ENCODE measurements at places on chromosomes 12 and 14.

DNA sequence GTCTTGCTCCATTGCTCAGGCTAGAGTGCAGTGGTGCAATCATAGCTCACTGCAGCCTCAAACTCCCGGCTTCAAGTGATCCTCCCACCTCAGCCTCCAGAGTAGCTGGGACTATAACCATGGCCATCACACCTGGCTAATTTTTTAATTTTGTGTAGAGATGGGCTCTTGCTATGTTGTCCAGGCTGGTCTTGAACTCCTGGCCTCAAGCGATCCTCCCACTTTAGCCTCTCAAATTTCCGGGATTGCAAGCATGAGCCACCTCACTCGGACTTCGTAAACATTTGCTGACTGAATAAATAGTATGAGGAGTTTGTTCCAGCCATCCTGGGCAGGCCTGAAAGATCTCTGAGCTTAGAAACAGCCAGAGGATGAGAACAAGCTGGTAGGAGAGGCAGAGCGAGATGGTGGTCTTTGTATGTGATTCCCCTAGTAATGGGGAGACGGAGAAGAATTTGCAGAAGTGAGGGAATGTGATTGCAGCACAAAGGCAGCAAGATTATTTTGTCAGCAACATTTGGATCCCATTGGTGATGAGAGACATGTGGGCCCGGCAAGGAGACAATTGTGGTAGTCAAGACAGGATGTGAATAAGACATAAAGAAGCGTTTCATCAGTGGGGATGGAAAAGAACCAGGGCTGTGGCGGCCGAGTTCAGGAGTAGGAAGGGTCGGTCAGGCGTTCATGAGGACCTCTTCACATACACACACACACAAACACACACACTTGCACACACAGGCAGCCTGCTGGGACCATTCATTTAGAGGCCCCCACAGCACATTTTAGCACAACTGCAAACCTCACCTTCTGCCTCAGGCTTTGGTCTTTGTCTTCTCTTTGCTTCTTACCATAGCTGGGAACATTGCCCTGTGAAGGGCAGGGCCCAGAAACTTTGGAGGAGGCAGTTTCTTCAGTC, 155.5 kb downstream of the ZFP36L1 start:
- no peak for DNase-seq

GRCh38 chr14:67977434-67978034, 158.0 kb downstream of the RAD51B start:
- DNase-seq, result no peak

DNA sequence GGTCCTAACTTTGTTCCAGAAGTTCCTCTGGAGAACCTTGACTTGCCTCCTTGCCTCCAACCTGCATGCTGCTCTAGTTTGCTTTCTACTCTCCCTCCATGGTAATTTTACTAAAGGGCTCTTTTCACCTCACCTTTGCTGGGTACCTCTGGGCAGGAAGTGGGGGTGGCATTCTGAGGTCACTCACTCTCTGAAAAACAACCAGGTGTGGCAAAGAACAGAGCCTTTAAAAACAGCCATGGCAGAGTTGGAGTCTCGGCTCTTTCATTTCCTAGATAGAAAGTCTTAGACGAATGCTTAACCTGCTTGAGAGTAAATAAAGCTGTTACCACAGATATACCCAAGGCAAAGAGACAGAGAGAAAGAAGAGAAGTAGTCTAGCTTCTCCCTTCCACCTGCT, 827.9 kb downstream of the BCL11B start:
- no peak for DNase-seq

DNA sequence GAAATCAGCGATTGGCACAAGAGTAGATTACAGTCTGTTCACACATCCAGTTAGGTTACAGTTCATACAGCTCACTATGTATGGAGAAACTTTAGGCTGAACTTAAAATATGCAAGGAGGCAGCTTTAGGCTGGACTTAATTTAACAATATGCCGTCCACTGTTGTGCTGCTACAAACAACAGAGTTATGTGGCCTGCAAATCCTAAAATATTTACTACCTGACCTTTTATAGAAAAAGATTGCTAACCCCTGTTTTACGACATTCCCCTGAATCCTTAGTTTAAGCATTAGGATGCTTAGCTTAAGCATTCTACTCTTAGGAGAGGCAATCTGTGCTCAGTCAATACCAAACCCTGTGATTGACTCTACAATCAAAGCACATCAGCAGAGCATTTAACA, 50.9 kb downstream of the DAO start:
- DNase-seq, result no peak

DNA sequence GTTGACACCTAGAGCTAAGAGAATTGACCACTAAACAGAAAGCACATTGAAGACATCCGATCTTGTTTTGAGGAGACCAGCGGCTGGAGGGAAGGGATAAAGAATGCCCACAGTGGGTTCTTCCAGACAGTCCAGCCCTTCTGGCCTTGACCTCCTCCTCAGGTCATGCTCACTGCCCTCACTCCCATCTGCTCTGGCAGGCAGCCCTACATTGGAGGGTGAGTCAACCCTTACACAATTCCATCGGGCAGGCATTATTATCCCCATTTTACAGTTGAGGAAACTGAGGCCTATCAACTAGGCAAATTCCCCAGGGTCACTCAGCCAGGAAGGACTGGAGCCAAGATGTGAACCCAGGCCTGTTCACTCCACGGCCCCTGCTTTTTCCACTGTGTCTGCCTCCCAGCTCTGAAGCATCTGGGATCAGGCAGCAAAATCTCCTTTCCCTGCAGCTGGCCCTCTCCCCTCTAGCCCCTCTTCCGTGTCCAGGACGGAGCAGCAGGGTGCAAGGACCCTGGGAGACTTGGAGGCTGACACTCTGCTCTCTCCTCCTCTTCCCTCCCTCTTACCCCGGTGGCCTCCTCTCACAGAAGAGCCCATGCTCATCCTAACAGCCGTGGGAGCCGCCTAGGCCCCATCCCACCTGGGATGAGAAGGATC, 5.3 kb downstream of the SCNN1A start:
- peak; percentile 27 for DNase-seq

DNA sequence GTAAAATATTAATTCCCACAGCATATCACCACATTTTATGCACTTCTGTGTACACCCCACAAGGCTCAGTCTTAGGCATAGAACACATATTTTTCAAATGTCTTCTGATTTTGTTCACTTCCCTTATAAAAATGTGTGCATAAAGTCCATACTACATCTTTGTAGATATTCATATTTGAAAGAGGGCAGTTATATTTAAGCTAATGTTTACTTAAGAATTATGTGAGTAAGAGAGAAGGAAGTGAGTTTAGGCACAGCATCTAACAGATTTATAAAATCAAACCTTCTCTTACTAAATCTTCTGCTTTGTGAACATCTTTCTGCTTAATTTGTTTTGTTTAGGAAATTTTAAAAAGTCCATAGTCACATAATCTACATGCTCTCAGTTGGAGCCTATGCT, 648.1 kb downstream of the FSCB start:
- no peak for DNase-seq

GRCh38 chr14:57266065-57266464, 2.6 kb downstream of the EXOC5 start:
- DNase-seq, result no peak

GRCh38 chr14:53137568-53138203, 15.4 kb downstream of the DDHD1 start:
- DNase-seq, result no peak

- DNase-seq, result no peak
Measured at GRCh38 chr12:64243809-64244208, 21.7 kb upstream of the KICS2 start.

GRCh38 chr14:54048311-54048710, 91.7 kb upstream of the BMP4 start:
- no peak for DNase-seq

DNA sequence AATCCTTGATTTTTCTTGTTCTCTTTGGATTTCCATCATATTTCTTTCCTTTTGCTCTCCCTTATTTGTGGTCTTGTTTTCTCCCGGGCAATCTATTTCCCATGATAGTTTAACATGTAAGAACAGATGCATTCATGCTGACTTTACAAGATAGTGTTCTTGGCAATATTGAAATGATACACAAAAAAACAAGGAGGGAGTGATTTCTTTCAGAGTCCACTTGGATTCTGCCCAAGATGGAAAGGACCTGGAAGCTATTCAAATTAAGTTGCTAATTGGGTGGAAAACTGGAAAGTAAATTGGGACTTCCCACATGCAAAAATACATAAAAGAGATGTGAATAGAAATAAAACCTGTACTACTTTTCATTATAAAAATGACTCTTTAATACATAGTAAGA, 14.4 kb upstream of the YARS2 start:
- no peak for DNase-seq

- peak; percentile 71 for DNase-seq
Measured at GRCh38 chr14:87992346-87992717, 650 bp downstream of the GALC start.

DNA sequence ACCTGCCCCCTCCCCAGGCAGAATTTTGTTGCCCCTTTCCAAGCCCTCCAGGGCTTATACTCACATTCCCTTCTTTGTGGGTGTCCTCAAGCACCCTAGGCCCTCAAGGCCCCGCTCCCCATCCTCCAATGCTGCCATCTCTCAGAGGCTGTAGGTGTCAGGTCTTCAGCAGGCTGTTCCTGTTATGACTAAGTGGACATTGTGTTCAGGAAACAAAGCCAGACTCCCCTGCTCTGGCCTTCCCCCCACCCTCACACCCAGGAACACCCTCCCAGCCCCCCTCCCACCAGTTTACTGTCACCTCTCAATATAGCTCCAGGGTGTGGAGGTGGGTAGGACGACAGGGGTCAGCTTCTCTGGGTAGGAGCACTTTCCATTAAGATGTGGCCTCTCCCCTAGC, 1.4 kb upstream of the MYH6 start:
- peak; percentile 28 for DNase-seq

DNA sequence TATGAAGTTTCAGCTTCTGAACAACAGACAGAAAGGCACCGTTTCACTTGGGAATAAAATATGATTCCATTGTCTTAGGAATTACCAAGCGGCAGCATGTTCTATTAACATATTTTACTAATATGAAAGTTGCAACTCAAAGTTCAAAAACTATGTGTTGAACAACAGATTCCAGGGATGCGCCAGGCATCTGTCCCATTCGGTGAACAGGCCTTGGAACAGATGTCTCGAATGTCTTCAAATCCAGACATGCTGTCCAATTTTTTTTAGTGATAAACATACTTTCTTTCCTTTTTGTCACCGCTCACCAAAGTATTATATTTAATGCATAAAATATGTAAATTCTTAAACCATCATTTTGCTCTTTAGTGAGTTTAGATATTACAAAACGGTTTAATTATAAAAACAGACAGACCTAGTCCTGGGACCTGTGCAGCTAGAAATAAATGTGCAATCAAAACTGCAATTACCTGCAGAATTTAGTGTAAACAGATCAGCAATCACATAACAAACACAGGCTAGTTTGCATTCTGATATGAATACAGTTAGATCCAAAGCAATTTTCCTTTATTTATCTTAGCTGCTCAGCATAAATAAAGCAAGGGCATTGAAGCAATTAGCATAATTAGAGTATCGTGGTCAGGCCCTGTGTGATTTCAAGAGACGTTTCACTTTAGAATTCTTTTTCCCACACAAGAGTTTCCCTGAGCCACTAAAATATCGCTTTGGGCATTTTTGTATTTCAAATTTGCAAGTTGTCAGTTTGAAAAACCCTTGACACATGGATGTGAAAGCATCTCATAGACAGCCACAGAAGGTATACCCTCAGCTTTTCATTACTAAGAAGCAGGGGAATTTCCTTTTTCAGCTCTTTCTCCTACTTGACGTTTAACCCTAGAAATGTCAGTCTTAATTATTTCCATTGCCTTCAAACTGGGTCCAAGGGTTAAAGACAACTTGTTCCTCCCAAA, 420.8 kb downstream of the EGLN3 start:
- DNase-seq, result no peak

DNA sequence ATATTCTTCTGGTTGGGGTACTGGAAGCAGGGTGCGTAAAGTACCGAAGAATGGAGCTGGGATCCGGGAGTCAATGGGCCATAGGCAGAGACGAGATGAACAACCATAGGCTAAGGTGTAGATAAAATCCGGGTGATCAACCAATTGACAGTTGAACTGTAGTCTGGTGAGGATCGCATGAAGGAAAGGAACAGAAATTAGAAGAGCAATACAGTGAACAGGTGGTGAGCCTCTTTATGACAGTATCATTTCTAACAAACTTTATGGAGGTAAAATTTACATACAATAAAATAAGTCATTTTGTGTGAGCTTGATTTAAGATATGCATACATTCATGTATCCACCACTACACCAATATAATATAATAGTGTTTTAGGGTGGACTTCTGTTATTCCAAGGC, 13.9 kb upstream of the HIF1A start:
- DNase-seq, result no peak

GRCh38 chr12:51103977-51104376, 20.6 kb upstream of the CSRNP2 start:
- no peak for DNase-seq

GRCh38 chr12:232731-233614, 19.0 kb upstream of the SLC6A12 start:
- no peak for DNase-seq

DNA sequence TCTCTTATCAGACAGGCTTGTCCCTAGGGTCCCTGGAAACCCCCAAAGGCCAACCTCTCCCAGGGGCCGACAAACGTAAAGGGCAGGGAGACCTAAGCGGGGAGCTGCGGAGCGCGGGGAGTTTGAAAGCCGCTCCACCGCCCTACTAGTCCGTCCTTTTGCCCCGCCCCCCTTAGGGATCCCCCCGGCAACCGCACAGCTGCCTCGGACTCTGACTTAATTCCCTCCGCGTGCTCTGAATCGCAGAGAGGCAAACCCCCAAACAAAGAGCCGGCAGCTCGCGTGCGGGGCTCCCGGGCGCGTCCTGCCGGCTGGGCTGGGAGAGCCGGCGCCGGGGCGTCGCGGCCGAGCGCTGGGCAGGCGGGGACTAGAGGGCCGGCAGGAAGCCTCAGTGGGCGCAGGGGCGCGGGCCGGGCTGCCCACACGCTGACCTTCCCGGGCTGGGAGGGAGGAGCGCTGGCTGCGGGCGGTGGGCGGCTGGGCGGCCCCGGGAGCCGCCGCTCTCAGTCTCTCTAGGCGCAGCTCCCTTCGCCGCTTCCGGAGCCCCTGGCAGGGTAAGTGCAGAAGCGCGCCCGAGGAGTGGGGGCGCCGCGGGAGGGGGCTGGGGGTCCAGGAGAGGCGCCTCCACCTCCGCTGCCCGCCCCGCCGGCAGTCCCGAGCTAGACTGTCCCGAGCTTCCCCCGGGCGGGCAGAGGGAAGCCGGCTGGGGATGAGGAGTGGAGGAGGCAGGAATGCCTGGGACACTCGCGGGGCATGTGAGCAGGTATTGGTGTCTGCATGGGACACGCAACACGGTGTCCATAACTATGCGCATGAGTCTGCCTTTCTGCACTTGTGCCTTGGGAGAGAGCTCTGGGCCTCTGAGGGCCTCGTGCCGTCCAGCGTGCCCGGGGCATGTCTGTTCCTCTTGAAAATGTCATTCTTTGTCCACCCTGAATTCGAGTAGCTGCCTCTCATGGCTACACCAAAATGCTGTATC, at the start of gene TSPAN11:
TSS of gene TSPAN11 (plus strand) at position 506 of the 979 bp plus-strand sequence. CDS start 27,244 bp downstream, outside the sequence.
- DNase-seq, result peak; percentile 94

GRCh38 chr14:90593254-90594040, 196.6 kb downstream of the CALM1 start:
- DNase-seq, result peak; percentile 26

Measured in H7 (cell line).